ENCODE measurements at places on chromosomes 16 and 17.

DNA sequence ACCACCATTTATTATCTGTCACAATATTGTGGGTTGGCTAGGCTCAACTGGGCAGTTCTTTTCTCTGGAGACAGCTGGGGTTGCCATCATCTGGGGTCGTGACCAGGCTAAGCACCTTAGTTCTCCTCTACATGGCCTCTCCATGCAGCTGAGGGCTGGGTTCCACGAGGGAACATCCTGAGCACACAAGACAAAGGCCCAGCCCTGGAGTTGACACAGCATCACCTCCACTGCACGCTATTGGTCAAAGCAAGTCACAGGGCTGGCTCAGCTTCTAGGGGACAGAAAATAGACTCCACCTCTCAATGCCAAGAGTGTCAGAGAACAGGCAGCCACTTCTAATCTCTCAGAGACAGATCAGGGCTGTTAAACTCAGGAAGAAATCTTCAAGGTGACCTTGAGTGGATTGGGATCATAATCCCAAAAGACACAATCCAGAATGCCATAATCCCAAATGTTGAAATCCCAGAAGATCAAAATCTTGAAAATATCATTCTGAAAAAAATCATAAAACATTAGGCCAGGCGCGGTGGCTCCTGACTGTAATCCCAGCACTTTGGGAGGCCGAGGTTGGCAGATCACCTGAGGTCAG lies 13.0 kb upstream of the USP10 start:
- no peak for DNase-seq

- DNase-seq, result no peak
These were observed 203.5 kb downstream of the CEP112 start for GRCh38 chr17:65988451-65988850.

- DNase-seq, result no peak
These were observed 70.1 kb upstream of the DOC2B start for GRCh38 chr17:251531-251930.

GRCh38 chr16:14148569-14148968 lies 77.5 kb downstream of the MRTFB start:
- DNase-seq, result no peak

GRCh38 chr16:68083861-68084503 lies 1.2 kb upstream of the NFATC3 start:
- DNase-seq, result no peak

- DNase-seq, result peak; percentile 58
These were observed 219.3 kb upstream of the GSE1 start for GRCh38 chr16:85393674-85394451.

- no peak for DNase-seq
These were observed 3.6 kb upstream of the HS3ST3B1 start for GRCh38 chr17:14297161-14297851.

DNA sequence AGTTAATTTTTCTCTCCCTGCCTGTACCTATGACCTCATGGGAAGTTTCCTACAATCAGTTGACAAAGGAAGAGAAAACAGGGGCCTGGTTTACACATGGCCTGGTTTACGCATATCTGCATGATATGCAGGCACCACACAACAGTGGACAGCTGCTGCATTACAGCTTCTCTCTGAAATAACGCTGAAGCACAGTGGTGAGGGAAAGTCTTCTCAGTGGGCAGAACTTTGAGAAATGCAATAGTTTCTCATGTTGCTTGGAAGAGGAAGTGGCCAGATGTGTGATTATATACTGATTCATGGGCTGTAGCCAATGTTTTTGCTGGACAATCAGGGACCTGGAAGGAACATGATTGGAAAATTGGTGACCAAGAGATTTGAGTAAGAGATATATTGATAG lies 324.1 kb upstream of the GOT2 start:
- no peak for DNase-seq

DNA sequence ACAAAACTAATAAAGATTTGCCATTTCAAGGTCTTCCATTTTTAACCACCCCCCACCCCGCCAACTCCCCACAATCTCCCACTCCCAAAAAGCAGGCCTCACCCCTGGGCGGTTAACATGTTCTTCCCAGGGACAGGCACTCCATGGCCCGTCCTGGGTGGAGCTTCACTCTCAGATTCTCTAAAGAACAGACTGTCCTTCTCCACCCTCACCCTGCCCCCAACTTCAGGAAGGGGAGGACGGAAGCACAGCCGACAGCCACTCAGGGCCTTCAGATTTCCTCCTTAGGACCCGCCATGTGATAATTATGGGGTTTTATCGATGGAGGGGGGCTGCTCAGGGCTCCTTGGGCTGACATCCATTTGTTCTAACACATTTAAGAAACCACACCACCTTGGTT lies 61.9 kb downstream of the ZFHX3 start:
- DNase-seq, result no peak

DNA sequence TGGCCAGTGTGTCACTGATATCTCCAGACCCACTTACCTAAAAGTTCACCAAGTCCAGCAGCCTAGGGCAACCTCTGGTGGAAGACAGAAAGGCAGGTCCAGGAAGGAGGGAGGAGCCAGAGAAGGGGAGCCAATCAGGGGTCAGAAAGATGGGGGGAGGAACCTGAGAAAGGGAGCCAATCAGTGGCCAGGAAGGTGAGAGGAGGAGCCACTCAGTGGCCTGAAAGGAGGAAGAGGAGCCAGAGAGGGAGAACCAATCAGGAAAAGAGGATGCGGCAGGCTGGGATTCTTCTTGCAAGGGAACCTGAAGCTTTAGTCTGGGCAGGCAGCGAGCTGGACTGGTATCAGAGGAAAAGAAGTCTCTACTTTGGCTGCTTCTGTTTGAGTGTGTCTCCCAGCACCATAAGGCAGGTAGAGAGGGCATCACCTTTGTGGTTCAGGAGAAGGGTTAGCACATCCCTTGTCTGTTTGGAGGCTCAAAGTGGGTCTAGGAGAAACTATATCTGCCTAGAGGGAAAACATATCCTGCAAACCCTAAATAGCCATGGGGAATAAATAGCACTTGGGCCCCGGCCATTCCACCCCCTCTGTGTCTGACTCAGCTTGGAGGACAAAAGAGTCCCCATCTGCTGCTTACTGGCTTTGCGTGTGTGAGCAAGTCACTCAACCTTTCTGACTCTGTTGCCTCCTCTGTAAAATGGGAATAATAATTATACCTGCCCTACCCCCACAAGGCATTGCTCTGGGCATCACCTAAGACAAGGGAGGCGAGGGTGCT lies 43.4 kb upstream of the CRHR1 start:
- no peak for DNase-seq

- DNase-seq, result no peak
These were observed 36.4 kb downstream of the AKAP1 start for GRCh38 chr17:57121308-57122042.

GRCh38 chr17:83199500-83200201 lies 120.2 kb downstream of the METRNL start:
- DNase-seq, result no peak

GRCh38 chr17:75514919-75515495 lies 330 bp downstream of the CASKIN2 start:
- no peak for DNase-seq

DNA sequence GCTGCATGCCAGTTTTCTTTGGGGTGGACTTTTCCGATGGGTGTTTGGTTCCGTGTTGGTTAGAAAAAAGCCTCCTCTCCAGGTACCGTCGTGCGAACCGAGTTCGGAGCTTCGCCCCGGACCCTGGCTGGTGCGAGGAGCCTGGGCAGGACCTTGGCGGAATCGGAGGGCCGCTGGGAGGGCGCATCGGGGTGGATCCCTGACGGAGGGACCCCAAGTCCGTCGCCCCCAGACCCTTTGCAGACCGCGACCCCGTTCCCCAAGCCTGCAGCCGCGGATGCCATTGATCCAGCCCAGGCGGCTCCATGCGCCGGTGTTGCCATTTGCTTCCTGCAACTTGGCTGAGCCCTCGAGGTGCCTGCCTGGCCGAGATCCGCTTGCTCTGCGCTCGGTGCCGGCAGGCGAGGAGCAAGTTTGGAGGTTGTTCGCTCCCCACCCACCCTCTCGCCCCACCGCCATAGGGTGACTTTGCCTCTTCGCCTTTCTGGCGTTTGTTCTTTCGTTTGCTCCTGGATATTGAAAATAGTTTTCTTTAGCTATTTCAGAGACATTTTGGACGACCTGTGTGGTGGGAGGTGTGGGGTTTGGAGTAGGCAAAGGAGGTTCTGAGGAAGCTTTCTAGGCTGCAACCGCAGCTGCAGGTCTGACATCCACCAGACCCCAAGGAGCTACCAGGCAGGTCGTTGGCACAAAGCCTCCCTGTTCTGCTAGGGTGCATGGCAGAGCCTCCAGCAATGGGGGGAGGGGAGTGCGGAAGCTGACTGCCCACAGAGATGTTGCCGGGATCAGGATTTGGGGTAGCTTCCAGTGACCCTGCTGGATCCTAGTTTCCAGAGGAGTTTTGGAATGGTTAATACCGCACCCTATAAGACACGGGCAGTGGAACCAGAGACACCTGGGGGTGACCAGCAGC lies 58.2 kb downstream of the RAP1GAP2 start:
- DNase-seq, result no peak

DNA sequence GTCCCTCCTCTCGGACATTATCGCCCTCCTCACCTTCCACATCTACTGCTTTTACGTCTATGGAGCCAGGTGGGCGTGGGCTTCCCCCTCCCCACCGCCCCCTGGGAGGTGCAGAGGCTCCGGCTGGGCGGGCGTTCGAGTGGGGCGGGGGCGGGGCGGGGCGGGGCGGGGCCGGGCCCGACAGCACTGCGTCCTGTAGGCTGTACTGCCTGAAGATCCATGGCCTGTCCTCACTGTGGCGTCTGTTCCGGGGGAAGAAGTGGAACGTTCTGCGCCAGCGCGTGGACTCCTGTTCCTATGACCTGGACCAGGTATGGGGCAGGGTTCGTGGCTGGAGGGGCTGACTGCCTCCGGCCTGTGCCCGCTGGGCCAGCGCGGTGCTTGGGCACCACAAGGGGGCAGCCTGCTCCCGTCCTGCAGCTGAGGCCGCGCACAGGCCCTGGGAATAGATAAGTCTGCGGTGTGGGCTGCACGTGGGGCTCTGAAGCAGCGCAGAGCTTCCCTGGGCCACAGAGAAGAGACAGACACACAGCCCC lies 9.2 kb downstream of the PIGQ start:
- DNase-seq, result no peak

GRCh38 chr16:78348886-78349285 lies 249.4 kb downstream of the WWOX start:
- no peak for DNase-seq

DNA sequence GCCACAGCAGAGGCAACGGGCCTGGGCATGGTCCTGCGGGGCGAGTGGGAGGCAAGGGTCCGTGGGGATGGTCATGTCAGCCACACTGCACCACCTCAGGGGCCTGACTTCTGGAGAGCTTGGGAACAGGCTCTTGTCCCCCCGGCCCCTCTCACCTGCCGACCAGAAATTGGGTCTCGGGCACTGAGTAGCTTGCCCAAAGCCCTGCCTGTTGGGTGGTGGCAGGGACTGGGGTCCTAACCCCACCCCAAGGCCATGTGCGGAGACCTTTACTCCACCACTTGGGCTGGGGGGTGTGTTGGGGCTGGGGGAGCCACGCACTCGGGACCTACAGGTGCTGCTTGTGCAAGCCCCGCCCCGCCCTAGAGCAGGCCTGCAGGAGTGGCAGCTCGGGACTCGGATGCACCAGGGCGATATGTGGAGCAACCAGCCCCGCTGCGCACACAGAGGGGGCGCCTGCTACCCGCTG lies 24.2 kb upstream of the CHMP6 start:
- DNase-seq, result no peak

GRCh38 chr16:84699712-84700445 lies at the start of gene USP10:
USP10 (plus strand) TSS chr16:84700000; CDS start chr16:84700091, 91 bp downstream.
- peak; percentile 61 for DNase-seq

DNA sequence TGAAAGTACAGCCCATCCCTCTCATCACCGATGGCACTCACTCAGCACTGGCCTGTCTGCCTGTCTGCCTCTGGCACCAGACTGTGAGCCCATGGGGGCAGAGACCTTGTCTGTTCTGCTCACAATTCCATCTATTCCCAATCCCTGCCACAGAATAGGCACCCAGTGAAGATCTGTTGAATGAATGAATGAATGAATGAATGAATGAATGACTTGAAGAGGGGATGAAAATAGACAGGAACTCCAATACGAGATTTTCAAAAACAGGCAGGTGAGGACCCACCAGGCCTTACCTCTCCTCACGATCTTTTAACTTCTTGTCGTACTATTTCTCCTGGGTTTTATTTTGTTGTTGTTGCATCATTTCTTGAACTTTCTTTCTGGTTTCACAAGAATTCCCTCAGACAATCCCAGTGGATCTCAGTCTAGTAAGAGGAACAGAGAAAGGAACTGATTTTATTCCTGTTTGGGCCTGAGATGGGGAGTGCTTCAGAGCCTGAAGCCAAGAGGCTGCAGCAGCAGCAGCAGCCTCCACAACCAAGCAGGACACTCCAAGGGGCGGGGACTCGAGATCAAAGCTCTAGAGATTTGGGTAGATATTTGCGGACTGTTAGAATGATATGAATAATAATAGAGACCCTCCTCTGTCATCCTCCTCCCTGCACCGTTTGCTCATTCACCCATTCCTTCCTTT lies 17.7 kb downstream of the KRT9 start:
- no peak for DNase-seq

- DNase-seq, result no peak
These were observed 13.5 kb downstream of the SLC46A1 start for GRCh38 chr17:28392491-28392890.

DNA sequence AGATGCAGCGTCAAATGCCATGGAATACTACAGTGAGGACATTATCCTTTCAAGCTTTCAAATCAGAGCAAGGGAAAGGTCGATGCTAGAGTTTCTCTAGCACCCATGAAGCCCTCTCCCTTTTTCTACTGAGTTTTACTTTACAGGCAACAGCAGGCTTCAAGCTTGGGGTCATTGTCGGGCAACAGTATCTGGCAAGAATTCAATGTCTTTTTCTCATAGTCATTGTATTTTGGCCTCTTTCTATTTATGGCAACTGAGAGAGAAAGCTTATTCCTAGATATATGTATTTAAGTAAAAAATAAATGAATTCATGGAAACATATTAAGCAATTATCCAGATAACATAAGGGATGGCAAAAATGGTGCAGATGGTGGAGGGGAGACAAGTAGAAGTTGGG lies 364 bp upstream of the CETP start:
- DNase-seq, result no peak

GRCh38 chr16:1003391-1004347 lies 22.1 kb downstream of the SOX8 start:
- no peak for DNase-seq

DNA sequence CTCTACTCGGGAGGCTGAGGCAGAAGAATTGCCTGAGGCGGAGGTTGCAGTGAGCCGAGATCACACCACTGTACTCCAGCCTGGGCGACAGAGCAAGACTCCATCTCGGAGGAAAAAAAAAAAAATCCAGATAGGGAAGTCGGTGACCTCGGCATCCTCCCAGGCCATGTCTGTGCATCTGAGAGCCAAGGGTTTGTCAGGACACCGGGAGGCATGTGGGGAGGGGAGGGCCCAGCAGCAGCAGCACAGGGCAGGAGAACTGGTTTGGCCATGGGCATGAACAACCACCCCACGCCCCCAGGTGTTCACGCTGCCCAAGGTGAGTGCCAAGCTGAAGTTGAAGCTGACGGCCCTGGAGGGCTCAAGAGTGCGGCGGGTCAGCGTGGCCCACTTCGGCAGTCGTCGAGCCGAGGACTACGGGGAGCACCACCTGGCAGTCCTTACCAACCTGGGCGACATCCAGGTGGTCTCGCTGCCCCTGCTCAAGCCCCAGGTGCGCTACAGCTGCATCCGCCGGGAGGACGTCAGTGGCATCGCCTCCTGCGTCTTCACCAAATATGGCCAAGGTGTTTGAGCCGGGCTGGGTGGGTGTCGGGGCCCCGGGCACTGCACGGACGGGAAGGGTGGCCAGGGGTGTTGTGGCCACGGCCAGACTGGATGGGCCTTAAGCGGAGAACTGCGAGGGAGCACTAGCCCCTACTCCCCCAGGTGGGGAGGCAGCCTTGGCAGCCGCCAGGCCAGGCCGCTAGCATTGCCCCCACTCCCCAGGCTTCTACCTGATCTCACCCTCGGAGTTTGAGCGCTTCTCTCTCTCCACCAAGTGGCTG lies 14.7 kb upstream of the MYO15B start:
- no peak for DNase-seq
